IMR-90 (cell line): ENCODE measurements at places on chromosomes 1 and 21. TPM values are rescaled to one million over a fixed set of nuclear protein-coding genes. Genes with fewer than 3 reads are reported as not detected.

C1orf50 gene
- total RNA-seq, result 2.0 and 3.9 TPM in 2 replicates

- peak; percentile 2 for DNase-seq
Measured at GRCh38 chr1:227869279-227869842, 53.9 kb downstream of the PRSS38 start.

DNA sequence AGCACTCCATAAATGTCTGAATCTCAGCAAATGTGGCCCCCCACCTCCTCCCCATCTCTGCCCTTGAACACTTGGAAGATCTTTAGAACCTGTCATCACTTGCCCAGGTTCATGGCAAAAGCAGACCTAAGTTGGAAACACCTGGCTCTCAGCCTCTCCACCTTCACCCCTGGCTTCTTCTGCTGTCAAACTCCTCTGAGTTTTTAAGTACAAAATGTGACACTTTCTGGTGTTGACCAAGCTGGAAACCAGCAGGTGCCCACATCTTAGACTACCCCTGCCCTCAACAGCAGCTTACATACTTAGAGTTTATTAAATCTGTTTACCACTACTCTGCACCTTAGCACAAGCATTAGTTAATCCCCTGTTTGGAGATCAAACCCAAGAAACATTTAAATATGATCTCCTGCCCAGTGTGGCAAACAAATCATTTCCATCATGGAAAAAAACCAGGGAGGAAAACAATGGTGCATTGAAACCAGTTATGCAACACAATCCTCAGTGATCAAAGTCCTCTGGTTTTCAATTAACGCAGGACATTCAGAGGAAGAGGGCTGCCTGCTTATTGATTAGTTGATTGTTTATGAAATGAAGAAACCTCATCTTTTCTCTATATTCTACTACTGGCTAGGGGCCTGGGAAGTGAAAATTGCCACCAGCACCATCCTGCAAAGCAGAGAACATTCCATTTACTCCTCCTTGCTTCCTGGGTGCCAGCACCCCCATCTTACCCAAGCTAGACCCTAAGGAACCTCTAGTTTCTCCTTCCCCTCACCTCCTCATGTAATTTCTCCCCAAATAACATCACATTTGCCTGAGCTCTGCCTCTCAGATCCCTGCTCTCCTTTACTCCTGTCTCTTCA, 139.4 kb upstream of the RAB4A start:
- DNase-seq, result no peak

PLA2G2D gene
- total RNA-seq, result not detected in 2 replicates

- no peak for DNase-seq
Measured at GRCh38 chr1:206488466-206488865, 18.2 kb downstream of the IKBKE start.

NTNG1 gene
- 2.3 and 2.8 TPM in 2 replicates for total RNA-seq
